ENCODE measurements at places on chromosomes 6 and 20.

- H3K27ac ChIP-seq: peak overlapping the region; percentile 31
- H3K4me1 ChIP-seq: no peaks in the 10 kb centered on the region
- peak; percentile 79 for DNase-seq
- H3K27me3 ChIP-seq: no peaks in the 10 kb centered on the region
These were observed 23.7 kb downstream of the ZNF311 start for GRCh38 chr6:28981431-28981832.

DNA sequence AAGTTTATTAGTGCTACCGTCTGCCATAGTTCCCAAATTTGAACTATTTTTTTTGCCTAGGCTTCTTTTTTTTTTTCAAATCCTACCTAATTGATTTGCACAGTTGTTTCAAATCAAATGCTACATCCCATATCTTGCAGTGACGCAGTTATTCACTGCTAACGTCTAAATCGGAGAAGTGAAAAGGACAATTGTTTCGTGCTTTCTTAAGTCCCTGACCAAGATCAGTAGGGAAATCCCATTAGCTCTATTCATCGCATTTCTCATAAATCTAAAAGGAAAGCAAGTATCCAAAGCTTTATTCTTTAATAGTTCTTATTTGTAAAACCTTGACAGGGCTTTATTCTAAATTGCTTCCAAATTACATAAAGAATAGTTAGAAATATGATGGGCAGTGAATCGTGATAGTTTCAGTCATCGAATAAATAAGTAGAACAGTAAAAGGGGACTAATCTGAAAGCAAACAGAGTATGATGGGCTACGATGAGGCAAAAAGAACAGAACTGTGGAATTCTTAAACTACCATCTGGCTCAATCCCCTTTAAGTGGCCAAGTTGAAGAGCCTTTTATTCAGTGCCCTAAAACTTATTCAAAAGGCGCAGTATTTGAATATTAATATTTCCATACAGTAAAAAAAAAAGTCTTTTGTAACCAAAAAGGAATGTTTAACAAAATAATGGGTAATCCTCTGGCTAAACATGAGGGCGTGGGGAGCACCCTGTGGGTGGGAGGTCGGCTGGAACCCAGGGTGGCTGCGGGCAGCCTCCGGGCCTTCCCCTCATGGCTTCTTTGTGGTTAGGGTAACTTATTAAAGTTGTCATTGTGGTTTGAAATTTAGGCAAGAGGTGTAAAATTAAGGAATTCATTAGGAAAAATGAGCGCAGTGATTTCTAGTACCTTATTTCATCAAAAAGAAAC is 3.0 kb upstream of the ARID1B start:
- no peak overlapping the region for H3K27ac ChIP-seq
- no peak overlapping the region for H3K4me3 ChIP-seq
- no peaks in the 10 kb centered on the region for H3K36me3 ChIP-seq

- DNase-seq: no peak
- no peaks in the 10 kb centered on the region for H3K27me3 ChIP-seq
- peak overlapping the region; percentile 57 for H3K4me3 ChIP-seq
- peak overlapping the region; percentile 71 for H3K27ac ChIP-seq
- peaks cover 3% of the 10 kb centered on the region for H3K4me1 ChIP-seq
These were observed 8.7 kb upstream of the MYBL2 start for GRCh38 chr20:43658069-43658722.

- no peaks in the 10 kb centered on the region for H3K4me1 ChIP-seq
- H3K36me3 ChIP-seq: no peaks in the 10 kb centered on the region
These were observed 15.8 kb downstream of the FOXF2 start for GRCh38 chr6:1405221-1405620.

DNA sequence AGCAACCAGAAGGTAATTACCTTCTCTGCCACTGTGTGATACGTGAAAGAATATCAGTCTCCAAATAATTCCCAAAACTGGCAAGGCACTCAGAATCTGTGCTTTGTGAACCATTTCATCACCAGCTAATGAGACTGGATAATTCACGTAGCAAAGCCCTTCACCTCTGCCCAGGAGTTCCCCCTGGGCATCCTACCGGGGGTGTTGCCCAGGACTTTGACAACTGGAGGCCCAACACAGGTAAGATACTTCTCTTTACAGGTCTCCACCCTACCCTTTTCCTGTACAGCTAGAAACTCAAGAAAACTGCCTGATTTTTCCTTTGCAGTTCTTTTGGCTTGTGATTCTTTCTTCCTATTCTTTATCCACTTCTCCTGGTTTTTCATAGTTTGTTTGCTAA is 2.7 kb upstream of the CD24 start:
- H3K27ac ChIP-seq: peak overlapping the region; percentile 93
- no peak overlapping the region for H3K4me3 ChIP-seq
- H3K27me3 ChIP-seq: peaks cover 18% of the 10 kb centered on the region
- H3K36me3 ChIP-seq: no peaks in the 10 kb centered on the region

- H3K27ac ChIP-seq: no peak overlapping the region
- H3K27me3 ChIP-seq: no peaks in the 10 kb centered on the region
- H3K4me3 ChIP-seq: no peak overlapping the region
These were observed 26.2 kb downstream of the HDAC2 start for GRCh38 chr6:113944701-113945100.

DNA sequence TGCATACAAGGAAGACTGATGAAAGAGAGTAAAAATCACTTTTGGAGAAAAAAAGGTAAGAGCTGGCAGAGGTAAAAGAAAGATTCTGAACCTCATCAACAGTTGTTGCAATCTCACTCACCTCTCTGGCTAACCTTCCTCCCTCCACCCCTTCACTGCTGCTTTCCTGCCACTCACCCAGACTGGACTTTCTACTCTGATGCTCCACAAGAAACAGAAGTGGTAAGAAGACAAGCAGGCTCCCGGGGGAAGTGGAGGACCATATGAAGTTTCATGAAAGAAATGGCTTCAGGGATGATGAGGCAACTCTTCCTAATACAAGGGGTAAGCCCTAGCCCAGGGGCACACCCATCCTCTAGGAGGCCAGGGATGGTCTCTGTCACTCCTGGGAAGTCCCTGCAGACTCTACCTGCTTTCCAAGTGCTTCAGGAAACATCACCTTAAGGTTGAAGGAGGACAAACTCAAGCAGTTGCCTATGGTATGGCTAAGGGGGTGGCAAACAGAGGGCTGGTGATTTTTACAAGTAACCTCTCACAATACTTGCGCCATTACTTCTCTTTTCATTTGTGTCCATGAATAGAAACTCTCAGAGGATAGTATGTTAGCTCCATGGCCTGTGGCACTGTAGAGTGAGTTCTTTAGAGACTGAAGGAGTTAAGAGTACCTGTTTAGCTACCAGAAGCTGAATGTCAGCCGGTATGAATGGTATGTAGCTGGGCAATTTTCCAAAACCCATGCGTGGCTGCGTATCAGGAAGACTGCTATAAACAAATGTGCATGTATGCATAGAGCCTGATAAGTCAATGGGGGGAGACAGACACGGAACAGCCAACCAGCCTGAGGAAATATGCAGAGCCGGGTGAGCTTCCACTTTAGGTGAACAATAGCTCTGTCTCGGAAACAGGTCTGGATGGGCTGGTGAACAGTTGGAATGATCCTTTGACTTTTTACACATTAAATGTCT is 112.0 kb downstream of the BACH2 start:
- no peaks in the 10 kb centered on the region for H3K27me3 ChIP-seq
- no peaks in the 10 kb centered on the region for H3K4me1 ChIP-seq
- H3K4me3 ChIP-seq: no peak overlapping the region
- DNase-seq: no peak
- no peaks in the 10 kb centered on the region for H3K36me3 ChIP-seq

DNA sequence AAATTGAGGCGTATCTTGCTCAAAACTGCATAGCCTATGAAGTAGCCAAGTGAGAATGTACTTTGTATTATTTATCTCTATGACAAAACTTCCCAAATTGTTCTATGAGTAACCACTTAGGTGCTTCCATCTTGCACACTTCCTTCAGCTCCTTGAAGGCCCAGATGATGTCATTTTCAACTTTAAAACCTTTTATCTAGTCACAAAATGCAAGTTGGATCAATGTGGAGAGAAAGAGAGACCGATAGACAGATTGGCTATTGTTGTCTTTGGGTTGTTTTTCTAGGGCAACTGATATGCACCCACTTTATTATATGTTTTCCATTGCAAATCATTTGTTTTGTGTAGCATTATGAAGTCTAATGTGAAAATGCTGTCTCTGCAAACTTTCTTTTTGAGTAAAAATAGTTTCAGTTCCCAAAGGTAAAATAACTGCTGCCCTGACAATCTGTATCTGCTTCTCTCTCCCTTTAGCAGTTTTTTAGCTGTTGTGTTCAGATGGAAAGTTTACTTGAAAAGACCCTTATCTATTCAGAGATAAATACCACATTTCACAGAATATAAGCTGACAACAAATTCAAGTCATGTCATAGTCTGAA is 73.7 kb upstream of the CITED2 start:
- no peaks in the 10 kb centered on the region for H3K27me3 ChIP-seq
- H3K4me1 ChIP-seq: no peaks in the 10 kb centered on the region
- no peak for DNase-seq
- H3K27ac ChIP-seq: no peak overlapping the region
- H3K36me3 ChIP-seq: no peaks in the 10 kb centered on the region

GRCh38 chr6:163877877-163878639 is 463.5 kb downstream of the QKI start:
- no peaks in the 10 kb centered on the region for H3K4me1 ChIP-seq
- no peaks in the 10 kb centered on the region for H3K27me3 ChIP-seq
- H3K4me3 ChIP-seq: no peak overlapping the region
- H3K36me3 ChIP-seq: no peaks in the 10 kb centered on the region

GRCh38 chr6:41209547-41210320 is 8.8 kb upstream of the TREML2 start:
- H3K4me1 ChIP-seq: no peaks in the 10 kb centered on the region
- H3K27me3 ChIP-seq: no peaks in the 10 kb centered on the region
- H3K36me3 ChIP-seq: no peaks in the 10 kb centered on the region
- no peak overlapping the region for H3K4me3 ChIP-seq
- no peak for DNase-seq

GRCh38 chr6:159249752-159250151 is 80.6 kb downstream of the FNDC1 start:
- H3K4me3 ChIP-seq: no peak overlapping the region
- no peak for DNase-seq
- H3K4me1 ChIP-seq: no peaks in the 10 kb centered on the region

DNA sequence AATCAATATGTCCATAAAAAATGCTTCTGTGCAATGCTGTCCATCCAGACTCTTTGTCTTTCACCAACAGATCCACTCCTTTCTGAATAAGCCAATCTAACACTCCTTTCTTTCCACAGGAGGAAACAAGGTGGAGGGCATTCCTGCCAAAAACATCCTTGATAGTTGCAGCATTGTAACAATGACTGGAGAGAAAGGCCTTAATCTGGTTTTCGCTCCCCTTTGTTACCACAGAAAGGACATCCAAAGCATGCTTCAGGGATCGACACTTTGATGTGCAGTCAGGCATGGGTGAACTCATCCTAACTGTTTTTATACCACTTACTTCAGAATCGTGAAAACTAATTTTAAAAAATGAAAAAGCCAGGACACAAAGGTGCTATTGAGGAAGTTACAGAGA is 7.4 kb downstream of the IBTK start:
- H3K4me3 ChIP-seq: no peak overlapping the region
- DNase-seq: no peak
- no peaks in the 10 kb centered on the region for H3K27me3 ChIP-seq
- H3K4me1 ChIP-seq: no peaks in the 10 kb centered on the region
- H3K36me3 ChIP-seq: no peaks in the 10 kb centered on the region

DNA sequence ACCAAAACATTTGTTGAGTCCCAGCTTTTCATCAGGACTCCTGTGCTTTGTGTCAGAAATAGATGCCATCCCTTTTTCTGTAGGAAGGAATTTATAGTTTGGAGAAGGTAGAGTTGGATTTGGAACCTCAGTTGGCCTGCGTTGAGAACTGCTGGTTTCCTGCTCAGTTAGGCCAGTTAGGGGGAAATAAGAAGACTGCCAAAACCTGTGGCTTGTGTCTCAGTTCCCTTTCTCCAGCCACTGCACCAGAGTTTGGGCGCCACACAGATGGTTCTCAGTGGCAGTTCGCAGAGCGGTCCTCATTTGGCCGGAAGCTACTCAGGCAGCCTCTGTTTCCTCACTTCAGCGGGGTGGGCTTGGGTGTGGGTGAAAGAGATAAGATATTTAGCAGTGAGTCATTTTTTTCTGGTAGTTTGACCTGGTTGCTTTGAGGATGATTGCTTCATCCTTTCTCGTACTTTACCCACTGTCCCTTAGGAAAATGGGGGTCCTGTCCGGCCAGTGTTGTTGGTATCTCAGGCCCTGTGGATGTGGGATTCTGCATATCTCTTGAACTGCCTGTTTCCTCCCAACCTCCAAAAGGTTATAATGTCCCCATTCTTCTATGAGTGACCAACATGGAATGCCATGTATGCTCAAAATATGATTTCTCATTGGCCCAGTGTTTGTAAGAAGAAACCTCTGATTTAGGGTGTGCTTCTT is 53.7 kb downstream of the JARID2 start:
- no peaks in the 10 kb centered on the region for H3K27me3 ChIP-seq
- no peaks in the 10 kb centered on the region for H3K36me3 ChIP-seq
- H3K4me1 ChIP-seq: peaks cover 3% of the 10 kb centered on the region
- no peak overlapping the region for H3K4me3 ChIP-seq
- no peak for DNase-seq

DNA sequence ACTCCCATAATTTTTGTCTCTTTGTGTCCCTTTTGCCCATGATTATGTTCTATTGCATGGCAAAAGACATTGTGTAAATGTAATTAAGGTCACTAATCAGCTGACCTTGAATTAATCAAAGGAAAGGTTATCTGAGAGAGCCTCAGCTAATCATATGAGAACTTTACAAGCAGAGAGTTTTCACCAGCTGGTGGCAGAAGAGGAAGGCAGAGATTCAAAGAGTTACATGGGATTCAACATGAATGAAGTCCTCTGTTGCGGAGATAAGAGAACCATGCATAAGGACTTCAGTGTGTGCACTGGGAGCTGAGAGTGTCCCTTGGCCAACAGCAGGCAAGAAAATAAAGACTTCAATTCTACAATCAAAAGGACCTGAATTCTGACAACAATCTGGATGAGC is 494.1 kb upstream of the ARID1B start:
- no peak overlapping the region for H3K4me3 ChIP-seq
- no peak overlapping the region for H3K27ac ChIP-seq
- no peaks in the 10 kb centered on the region for H3K27me3 ChIP-seq
- no peaks in the 10 kb centered on the region for H3K36me3 ChIP-seq

- no peaks in the 10 kb centered on the region for H3K27me3 ChIP-seq
- H3K27ac ChIP-seq: no peak overlapping the region
- H3K36me3 ChIP-seq: no peaks in the 10 kb centered on the region
- DNase-seq: peak; percentile 46
- H3K4me3 ChIP-seq: no peak overlapping the region
These were observed 49.2 kb downstream of the GMDS start for GRCh38 chr6:2196079-2196679.

GRCh38 chr6:29810371-29810770 is 17.3 kb upstream of the HLA-G start:
- H3K27me3 ChIP-seq: no peaks in the 10 kb centered on the region
- peak overlapping the region; percentile 41 for H3K27ac ChIP-seq
- no peaks in the 10 kb centered on the region for H3K36me3 ChIP-seq
- DNase-seq: peak; percentile 79
- no peak overlapping the region for H3K4me3 ChIP-seq
